ENCODE measurements at places on chromosomes 4 and X.

DNA sequence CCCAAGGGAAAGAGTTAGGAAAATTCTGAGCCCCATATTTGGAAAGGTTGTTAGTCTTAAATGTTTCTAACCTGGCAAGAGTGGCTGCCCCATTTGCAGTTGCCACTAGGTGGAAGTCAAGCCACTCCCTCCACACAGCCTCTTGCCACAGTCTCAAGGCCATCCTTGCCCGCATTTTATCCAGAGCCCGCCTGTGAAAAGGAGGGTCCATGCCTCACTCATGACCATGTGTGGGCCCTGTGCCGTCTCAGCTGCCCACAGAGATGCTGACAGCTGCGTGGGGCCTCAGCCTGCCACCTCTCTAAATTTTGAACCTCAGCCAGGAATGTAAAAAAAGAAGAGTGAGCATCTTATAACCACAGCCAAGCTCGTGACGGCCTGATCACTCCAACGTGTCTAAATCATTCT is 201.5 kb upstream of the FAM241A start:
- DNase-seq: peak; percentile 55

GRCh38 chrX:13669246-13669737 is 16.4 kb downstream of the TCEANC start:
- peak; percentile 96 for DNase-seq

- no peak for DNase-seq
These were observed 321.1 kb downstream of the STIM2 start for GRCh38 chr4:27181693-27182092.

DNA sequence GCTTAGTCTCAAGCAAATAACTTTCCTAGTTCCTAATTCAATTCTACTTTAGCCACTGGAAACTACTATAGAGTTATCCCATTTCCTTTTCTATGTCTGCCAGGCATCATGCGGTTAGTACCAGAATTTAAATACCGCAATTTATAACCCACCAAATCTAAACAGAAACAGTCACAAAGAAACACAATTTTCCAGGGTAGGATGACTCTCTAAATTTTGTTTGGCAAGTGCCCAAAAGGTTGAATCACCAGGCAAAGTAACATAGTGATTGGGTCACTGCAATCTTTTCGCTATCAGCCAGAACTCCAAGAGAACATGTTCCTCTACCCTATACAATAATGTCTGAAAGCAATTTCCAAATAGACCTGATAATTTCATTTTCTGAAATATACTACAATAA is 240.2 kb upstream of the GRIA3 start:
- peak; percentile 53 for DNase-seq

DNA sequence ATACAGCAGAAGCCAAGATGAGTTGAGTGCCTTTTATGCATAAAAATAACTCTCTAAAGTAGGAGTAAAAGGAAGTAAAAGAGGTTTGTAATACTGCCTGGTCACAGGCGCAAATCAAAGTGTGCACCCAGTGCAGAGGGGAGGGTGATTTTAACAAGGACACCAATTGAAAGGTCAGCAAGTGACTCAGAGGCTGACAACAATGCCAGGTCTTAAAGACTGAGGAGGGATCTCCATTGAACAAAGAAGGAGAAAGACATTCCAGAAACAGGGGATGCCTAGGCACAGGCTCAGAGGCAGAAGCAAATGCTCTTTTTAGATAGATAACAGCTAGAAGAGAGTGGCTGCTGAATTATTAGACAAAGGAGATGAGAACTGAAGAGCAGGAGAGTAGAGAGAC is 297.4 kb upstream of the VCX start:
- no peak for DNase-seq
